ENCODE measurements at places on chromosomes 3 and 15.

DNA sequence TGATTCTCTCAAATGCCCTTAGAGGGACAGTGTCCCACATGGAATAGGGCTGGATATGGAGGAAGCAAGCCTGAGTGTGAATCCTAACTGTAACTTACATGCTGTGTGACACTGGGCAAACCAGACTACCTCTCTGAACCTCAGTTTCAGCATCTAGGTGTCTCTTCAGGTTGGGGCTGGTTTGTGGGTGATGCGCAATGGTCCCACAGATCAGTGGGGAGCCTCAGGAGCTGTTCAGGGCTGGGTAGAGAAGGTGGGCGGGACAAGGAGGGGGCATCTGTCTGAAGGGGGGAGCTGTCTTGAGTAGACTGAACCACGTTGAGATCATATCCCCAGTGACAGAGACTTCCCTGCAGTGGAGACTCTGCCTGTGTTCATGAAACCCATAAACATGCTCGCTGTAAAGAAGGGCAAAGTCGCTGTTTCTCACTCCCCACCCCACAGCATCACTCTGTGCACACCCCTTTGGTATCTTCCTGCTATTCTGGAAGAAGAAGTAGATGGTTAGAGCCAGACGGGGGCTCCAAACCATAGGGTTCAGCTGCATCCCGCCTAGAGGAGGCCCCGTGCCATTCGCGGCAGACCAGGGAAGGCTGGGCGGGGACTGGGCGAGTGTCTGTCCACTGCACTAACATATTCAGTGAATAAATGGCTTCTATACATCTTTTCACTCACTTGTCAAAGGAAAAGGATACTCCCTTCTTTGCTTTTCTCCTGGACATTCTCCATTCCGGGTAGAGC is 28.4 kb downstream of the SRPRB start:
- no peak for ATAC-seq

GRCh38 chr15:89632563-89633430 is 22.5 kb downstream of the KIF7 start:
- no peak for ATAC-seq

GRCh38 chr3:29949131-29949530 is 657.3 kb upstream of the TGFBR2 start:
- no peak for ATAC-seq

DNA sequence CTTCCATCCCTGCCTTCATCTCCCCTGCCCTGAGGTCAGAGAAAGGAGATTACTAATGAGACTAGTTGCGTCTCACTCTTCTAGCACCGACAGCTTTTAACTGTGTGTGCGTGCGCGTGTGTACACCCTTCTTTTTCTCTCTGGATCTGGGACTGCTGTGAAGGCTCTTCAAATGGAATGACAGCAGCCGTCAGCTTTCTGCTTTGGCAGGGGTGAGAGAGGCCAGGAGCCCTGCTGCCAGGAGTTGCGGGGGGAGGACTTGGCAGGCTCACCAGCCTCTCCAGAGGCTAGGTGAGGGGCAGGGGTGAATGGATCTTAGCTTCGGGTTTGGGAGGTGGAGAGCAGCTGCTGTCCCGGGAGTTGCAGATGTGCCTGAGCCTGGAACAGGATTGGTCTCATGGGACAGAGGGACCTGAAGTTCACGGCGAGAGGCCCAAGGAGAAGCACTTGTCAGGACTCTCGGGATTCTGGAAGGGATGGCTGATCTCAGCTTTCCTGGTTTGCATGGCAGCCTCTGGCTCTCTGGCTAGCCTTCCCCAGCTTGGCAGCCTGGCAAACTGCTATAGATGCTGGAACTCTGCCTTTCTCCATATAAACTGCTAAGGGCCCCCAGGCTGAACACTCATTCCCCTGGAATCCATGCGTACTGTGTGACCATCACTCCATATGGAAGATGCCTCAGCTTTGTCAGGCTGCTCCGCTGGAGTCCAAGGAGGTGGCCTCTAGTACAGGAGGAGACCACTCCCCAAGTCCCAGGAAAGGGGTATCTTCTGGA is 16.6 kb downstream of the TEX264 start:
- no peak for ATAC-seq

GRCh38 chr3:136749091-136749490 is 3.1 kb downstream of the STAG1 start:
- ATAC-seq, result no peak

- ATAC-seq, result no peak
These were observed 23.7 kb downstream of the XXYLT1 start for GRCh38 chr3:195247086-195247862.

DNA sequence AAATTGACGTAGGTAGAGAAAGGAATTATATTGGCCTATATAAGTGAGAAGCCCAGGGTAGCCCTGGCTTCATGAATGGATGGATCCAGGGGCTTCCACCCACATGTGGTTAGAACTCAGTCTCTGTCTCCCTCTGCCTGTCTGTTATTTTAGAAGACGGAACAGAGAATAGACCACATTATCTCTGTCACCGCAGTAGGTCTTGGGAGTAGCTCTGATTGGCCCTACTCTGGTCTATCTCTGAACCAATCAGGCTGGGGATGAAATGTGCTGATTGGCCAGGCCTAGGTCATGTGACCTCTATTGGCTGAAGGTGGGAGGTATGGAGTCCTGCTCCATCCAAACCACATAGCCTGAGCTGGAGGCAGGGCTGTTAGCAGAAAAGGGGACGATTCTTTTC is 143.0 kb upstream of the PRR23C start:
- ATAC-seq, result no peak

DNA sequence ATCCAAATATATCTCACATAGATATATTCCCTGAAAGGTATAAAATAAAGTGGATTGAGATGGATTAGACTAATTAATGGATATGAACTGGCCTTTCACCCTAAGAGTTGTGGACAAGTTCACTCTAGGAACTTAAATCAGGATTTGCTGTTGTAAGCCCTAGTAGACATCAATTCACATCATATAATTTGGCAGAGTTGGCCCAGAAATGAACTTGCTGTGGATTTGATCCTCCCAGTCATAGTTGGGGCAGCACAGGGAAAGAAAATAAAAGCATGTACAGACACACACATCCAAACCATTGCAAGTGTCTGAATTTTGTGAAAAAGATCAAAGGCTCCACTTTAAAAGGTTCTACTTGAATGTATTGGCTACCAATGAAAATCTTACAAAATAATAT is 734.7 kb upstream of the NR2F2 start:
- ATAC-seq, result no peak

- ATAC-seq, result no peak
These were observed 30.1 kb upstream of the SPTSSB start for GRCh38 chr3:161401389-161401788.

GRCh38 chr3:151969026-151969642 is 95.7 kb downstream of the SUCNR1 start:
- ATAC-seq, result no peak

DNA sequence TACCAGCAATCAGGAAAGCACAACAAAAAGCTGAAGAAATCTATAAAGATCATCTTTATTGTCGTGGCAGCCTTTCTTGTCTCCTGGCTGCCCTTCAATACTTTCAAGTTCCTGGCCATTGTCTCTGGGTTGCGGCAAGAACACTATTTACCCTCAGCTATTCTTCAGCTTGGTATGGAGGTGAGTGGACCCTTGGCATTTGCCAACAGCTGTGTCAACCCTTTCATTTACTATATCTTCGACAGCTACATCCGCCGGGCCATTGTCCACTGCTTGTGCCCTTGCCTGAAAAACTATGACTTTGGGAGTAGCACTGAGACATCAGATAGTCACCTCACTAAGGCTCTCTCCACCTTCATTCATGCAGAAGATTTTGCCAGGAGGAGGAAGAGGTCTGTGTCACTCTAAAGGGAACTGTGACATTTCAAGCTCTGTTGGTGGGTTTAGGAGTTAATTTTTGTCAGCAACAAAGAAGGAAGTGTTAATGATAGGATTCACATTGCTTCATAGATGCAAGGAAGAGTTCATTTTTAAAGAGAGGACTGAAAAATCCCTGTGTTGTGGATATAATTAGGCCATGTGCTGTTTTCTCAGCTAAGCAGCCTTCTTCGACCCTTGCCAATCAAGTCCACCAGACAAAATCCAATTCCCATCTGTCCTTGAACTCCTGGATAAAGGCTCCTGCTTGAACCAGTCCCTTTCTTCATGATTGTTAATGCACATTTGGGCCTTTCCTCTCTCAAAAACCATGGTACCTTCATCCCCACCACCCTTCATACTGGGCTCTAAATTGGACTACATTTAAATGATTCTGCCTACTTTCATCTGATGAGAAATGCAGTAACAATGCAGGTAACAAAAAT is 1.2 kb downstream of the GPR15 start:
- ATAC-seq, result no peak

DNA sequence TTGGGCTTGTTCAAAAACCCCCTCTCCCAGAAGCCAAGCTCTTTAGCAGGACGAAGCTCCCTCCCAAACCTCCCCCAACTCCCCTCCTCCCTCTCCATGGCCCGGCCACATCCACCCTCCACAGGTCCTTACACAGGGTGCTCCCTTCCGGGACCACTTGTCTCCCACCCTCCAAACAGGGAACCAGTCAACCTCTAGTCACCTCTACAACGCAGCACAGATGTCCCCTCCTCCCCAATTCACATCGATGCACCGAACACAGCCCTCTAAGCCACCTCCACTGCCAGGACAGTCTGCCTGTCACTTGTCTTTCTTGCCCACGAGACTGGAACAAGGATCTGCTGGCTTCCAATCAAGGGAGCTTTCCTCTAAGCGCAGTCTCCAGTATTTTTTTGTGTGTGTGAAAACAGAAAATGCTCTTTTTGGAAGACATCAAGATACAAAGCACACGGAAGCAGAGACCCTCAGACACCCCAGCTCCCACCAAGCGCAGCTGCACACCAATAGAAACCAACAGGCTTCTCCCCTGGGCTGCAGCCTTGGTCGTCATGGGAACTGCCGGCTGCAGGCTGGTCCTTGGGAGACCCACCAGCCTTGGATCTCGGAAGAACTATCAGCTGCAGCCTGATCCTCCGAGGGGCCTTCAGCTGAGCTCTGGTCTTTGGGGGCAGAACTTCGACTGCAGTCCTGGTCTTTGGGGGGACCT is 26.5 kb downstream of the IQSEC1 start:
- no peak for ATAC-seq

DNA sequence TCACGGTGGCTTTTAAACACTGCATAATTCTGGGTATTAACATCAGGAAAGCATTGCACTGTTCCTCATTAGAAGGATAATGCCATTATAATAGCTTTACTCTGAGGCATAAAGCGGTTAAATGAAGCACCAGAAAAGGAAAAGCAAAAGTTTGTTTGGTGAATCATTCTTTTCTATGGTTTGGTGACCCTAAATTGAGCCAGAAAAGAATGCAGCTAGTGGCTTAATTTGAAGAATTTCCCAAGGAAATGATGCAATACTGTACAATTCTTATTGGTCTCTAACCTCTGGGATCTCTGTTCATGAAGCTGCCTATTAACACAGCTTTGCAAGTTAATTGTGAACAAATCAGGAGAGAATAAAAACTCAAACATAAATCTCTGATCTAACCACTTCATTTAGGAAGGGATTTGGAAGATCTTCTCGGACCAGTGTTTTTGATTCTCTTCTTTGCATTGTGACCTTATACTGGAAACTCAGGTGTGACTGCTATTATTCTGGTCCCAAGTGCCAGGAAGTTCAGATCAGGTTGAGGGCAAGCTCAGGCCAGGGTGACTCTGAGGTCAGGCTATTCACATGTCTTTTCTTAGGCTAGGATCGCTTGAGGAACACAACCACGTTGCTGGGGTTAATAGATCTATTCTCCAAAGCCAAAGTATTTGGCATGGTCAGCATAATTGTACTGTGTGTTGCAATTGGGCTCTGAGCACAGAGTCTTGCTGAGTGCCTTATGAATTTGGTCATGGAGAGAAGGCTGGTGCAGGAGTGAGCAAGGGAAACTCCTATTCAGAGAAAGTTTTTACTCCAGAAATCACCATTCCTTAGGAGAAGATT is 11.3 kb upstream of the DLG1 start:
- ATAC-seq, result peak; percentile 41

- no peak for ATAC-seq
These were observed 71.2 kb upstream of the GOLGA8B start for GRCh38 chr15:34654625-34655024.
